ENCODE measurements at places on chromosomes 2 and 18.
A peak's percentile ranks its signal among the peaks of the same experiment; 100 is the strongest.

GRCh38 chr2:2484301-2484700, 153.2 kb upstream of the MYT1L start:
- DNase-seq = peak; percentile 90

DNA sequence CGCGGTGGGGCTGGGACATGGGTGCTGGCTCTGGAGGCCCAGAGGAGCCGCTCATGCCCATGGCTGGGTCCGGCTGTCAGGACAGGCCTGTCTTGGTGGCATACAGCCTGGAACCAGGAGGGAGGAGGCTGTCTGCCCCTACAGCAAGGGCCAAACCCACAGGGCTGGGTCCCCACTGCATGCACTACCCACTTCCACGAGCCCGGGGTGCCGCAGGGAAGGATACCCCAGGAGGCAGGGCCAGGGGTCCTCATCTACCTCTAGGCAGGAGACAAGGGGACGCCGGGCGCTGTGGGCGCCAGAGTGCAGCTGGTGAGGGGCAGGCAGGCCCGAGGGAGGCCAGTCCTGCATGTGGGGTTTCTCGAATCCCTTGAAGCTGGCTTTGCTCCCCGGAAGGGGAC, 95.1 kb upstream of the GPC1 start:
- no peak for DNase-seq

- DNase-seq = no peak
Observed at GRCh38 chr18:51522338-51522737, 324.9 kb upstream of the MEX3C start.

GRCh38 chr2:10446631-10447030, 1.5 kb downstream of the ODC1 start:
- peak; percentile 4 for DNase-seq

DNA sequence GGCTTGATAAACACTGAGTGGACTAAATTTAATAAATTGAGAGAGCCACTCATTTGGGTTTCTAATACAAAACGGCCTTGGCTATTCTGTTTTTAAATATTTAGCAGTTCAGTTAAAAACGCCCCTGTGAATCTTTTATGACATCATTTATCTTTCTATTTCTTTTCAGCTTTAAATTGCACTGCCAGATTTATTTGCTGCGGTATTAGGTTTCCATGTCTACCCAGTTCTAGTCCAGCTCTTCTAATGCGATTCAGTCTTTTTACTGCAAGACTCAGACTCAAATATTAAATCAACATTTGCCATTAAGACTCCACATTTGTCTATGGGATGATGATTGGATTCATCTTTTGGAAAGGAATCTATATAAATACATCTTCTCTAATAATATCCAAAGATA, 2174.3 kb upstream of the PIK3C3 start:
- DNase-seq = peak; percentile 23

DNA sequence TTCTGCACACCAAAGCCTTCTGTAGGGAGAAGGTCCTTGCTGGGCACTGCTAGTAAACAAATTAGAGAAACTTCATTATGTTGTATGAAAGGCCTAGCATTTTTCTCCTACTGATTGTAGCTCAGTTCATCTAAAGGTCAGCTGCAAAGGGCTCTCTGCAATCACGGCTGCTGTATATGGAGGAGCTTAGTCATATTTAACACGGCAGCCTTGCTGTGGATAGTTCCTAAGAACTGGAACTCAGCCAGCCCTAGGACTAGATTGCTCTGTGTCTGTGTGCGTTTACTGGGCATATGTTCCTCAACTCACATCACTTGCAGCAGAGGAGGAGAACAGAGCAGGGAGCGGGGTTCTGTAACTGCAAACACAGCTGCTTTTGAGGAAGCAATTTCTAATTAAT, 1103.9 kb upstream of the KLHL29 start:
- DNase-seq = peak; percentile 12

DNA sequence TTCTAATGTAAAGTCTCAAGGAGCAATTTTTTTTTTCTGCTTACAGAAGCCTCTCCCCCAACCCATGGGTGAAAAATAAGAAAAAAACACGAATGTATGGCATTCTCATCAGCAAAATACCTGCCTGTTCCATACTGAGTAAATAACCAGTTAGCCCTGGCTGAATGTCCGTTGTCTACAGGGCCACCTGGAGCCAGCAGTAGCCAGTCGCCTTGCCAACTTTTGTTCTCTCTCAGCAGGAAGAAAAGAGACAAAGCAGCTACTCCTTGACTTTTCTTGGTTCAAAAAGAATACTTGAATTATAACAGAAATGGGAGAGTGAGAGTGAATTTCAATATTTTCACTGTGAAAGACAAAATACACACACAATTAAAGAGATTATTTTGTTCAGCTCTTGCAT, 532.9 kb upstream of the CRIM1 start:
- DNase-seq = peak; percentile 82

DNA sequence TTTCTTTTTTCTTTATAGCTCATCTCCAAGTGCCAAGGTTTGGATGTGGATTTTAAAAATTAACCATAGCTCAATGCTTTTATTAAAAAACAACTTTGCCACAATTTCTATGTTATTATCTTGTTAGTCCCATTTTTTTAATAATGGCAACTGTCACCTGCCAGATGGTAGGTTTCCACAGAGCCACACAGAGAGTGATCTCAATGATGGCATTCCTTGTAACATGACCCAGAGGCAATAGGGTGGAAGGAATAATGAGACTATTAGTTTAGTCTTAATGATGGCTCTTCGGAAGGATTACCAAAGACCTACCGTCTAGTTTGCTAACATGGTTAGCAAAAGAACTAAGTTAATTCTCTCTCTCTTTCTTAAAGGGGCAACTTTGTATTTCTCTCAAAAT, 64.0 kb downstream of the REL start:
- DNase-seq = peak; percentile 27

- DNase-seq = peak; percentile 66
Observed at GRCh38 chr2:238255151-238255551, 15.3 kb upstream of the HES6 start.

DNA sequence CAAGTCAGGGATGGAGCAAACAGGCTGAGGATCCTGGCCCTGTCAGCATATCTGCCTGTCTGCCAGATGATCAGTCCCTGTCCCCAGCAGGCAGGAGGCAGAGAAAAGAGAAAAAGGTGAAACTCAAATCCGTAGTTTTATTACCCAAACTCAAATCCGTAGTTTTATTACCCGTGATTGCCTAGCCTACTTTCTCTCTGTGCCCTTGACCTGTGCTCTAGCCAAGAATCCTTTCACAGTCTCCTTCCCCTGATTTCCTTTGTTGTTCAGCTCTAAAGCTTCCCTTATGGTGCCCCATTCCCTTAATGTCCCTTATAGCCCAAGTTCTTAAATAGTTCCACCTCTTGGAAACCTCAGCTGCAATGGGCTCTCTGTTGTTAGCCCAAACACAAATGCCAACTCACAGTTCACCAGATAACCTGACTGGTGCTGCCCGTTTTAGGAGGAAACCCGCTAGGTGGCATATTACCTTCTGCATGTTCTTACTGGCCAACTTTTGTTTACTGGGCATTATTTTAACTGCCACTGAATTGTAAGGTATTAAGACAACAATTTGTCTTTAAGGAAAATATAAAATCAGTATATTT, 125.7 kb upstream of the FZD5 start:
- peak; percentile 12 for DNase-seq

DNA sequence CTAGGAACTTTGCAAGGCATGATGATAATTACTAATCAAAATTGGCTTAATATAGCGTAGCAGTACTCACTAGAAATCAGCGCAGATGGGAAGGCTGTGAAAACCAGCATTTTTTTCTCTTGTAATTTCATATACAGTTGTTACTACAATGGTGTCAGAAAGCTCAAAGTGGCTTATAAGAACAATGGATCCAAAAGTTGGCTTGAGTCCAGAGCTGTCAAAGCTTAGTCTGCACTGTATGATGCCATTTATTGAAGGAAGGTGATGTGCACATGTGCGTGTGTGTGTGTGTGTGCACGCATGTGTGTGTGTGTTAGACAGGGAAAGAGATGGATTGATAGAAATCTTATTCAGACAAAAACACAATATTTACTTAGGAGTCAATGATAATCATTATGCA, 341.3 kb downstream of the TGIF1 start:
- peak; percentile 97 for DNase-seq
